ENCODE measurements at places on chromosomes 11 and 22.

DNA sequence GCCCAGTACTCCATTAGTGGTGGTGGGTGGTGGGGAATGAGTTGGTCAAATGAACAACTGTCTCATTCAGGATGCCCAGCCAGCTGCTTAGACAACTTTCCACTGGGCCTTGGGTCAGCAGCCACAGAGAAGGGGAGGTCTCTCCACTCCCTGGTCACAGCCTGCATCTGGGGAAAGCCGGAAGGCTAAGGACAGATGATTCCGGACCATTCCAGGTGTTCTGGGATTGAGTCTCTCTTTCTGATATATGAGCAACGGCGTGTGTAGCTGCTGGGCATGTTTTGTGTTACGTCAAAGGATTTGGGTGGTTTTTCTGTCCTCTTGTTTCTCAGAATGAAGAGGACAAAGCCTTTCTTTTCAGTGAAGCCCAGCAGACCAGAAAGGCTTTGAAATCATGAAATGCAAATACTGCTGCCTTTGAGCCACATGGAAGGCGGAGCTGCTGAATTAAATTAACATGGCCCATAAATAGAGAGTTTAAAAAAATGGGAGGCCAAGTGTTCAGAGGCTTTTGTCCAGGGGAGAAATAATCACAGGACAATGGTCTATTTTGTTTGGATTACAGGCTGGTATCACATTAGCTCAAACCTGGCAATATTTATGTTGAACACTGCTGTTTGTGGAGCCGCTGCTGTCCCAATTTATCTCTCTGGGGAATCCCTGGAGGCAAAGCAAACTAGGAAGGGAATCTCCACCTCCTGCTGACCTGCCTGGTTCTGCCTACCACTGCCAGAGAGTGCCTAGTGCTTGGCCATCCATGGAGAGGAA lies 234.4 kb upstream of the E2F8 start:
- DNase-seq, result no peak

DNA sequence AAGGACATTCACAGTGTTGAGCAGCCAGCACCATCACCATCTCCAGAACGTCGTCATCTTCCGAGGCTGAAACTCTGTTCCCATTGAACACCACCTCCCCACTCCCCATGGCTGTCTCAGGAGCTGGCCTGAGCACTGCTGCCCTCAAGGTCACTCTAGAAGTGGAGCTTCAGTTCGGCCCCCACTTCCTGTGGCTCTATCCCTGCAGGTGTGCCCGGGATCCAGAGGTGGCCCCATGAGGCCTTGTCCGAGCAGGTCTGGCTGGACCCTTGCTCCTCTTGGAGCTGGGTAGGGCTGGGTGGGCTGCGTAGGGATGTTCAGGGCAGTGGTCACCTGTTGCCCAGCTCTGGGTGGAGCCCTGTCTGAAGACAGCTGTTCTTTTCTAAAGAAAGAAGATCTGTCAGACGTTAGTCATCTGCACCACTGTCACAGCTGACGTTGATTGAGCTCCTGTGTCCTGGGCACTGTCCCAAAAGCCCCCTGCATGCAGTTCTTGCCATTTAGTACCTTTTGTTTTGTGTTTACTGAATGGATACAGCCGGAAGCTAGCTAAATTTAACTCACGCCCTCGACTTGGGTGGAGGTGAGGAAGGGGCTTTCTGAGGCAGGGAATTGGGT lies 75.5 kb upstream of the CLDN5 start:
- DNase-seq, result no peak

GRCh38 chr11:114832532-114833125 lies 154.3 kb downstream of the NXPE2 start:
- no peak for DNase-seq

DNA sequence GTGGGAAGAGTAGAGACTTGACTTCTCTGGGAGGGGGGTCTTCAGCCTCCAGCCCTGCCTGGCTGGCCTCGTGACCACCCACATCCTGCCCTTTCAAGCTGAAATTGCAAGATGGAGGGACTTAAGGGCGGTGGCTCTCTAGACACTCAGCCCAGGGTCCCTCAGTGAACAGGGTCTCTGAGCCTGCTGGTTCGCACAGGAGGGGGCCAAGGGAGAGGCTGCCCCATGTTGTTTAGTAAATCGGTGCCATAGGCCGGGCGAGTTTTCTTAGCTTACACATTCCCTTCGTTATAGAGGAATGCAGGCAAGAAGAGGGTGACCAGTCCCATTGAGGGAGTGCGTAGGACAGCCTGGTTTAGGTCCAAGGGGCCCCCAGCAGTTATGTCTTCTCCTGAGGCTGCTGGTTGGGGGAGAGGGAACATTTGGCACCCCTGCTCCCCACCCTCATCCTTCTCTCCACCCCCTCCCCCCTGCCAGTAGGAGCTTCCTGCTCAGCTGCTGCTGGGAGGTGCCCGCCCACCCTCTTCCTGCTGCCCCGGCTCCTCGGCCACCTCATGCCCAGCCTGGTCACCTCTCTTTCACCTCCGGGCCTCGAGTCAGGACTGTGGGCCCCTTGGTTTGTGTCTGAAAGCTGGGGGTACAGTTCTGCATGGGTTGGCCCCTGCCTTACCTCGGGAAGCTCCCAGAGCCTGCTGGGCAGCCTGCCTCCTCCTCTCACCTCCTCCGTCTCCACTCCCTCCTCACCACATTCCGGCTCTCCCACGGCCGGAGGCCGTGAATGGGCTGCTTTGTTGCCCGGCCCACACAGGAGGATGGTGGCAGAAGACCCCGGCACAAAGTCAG lies 3.9 kb downstream of the FRMD8 start:
- no peak for DNase-seq

GRCh38 chr11:39249566-39250365 lies 2209.7 kb downstream of the LRRC4C start:
- DNase-seq, result no peak

- no peak for DNase-seq
Measured at GRCh38 chr11:34745195-34745594, 124.3 kb downstream of the EHF start.

GRCh38 chr11:40316171-40316570 lies 1143.3 kb downstream of the LRRC4C start:
- DNase-seq, result no peak

DNA sequence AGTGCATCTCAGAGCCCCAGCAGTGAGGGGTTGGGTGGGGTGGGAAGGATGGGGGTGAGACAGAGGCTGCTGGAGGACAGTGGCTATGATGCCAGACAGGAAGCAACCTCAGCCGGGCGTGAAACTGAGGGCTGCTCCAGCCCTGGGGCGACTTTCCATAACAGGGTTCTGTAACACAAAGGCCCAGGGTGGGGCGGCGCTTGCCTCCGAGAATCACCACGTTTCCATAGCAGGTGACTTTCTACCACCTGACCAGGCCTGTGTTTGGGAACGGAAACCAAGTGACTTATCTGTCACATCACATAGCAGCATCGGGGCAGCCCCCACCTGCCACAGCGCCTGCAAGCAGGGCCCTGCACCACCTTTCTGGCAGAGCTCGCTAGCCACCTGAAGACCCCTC lies 85.8 kb downstream of the TRMU start:
- DNase-seq, result no peak

- no peak for DNase-seq
Measured at GRCh38 chr22:36425977-36426523, 38.3 kb upstream of the MYH9 start.

- DNase-seq, result no peak
Measured at GRCh38 chr11:117375960-117376359, 48.3 kb downstream of the CEP164 start.

DNA sequence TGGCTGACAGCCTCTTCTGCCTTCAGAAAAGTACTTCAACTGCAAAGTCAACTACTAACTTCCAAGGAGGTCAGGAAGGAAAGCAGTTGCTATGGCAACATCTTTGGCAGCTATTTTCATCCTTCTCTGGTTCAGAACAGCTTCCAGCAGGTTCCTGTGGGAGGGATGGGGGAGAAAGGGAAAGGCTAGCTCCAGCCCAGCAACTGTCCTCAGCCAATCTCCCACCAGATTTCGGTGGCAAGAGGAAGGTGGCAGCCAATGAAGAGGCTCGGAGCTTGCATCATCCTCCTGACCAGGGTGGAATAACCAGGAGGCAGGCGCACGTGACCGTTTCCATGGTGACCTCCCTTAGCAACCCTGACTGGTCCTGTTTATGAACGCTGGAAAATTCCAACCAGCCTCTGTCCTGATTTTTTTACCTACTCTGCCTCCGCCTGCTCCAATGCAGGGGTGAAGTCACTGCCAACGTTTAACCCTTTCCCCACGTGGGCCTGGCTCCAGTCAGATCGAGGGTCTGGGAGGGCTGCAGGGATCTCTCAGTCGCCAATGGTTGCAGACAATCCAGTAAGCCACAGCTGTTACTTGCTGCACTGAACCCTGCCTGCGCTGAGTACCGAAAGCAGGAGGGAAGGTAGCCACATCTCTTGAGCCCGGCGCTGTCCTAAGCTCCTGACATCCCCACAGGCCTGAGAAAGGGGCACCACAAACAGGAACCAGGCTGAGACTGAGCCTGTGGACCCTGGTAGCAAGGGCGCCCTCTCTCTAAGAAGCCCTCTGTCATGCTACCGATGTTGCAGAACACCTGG lies 11.2 kb upstream of the MALAT1 start:
- DNase-seq, result peak; percentile 99

- no peak for DNase-seq
Measured at GRCh38 chr11:27171376-27171958, 130.9 kb downstream of the BBOX1 start.

DNA sequence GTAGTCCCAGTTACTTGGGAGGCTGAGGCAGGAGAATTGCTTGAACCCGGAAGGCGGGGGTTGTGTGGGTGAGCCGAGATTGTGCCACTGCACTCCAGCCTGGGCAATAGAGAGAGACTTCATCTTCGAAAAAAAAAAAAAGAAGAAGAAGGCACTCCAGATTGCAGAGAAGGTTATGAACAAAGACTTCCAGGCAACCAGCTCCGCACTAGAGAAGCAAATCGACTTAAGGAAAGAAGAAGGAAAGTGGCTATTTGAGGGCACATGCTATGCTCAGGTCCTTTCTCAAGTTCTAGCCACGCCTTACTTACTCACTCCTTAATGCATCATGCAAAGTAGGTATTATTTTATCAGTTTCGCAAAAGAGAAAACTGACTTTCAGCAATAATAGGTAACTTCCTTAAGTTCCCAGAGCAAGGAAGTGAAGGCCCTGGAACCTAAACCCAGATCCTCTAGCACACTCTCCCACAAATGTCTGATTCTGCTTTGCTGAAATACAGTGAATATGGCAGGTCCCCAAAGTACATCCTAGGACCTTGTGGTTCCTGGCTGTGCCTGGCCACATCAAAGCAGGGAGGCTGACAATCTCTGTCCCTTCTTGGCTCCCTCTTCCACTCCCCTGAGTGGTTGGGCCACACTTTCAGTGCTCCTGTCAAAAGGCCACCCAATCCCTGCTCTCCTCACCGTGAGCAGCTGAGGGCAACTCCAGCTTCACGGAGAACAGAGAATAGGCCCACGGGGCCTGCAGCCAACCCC lies 14.2 kb downstream of the CD3E start:
- no peak for DNase-seq

DNA sequence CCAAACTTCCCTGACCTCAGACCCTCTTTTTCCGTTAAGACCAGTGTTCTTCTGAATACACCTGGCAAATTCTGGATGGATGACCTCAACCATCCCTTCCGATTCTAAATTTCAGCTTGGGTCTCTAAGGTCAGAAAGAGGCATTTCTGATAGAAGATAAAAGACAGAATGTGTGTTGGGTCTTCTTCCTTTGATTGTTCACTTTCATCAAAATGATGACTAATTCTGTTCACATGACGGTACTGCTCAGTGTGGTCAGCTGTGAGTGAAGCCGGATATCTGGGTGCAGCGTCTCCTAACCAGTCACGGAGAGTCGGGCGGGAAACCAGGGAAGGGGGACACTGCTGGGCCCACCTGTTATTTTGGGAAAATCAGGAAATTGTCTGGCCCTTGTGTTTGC lies 151.6 kb upstream of the NAV2 start:
- DNase-seq, result no peak

DNA sequence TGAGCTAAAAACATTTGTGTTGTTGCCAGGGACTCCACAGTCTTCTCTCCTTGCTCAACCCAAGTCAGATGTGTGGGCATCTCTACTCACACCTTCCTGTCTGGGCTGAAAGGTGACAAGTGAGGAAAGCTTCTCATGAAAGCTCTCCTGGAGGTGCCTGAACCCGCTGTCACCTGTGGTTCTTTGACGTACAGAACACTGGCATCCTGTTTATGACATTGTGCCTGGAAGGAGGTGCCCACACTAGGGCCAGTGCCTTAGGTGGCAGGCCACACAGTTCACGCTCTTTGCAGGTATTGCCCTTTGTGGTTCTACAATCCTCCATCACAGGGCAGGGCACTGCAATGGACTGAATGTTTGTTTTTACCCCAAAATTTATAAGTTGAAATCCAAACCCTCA lies 108.5 kb downstream of the CD44 start:
- DNase-seq, result no peak

DNA sequence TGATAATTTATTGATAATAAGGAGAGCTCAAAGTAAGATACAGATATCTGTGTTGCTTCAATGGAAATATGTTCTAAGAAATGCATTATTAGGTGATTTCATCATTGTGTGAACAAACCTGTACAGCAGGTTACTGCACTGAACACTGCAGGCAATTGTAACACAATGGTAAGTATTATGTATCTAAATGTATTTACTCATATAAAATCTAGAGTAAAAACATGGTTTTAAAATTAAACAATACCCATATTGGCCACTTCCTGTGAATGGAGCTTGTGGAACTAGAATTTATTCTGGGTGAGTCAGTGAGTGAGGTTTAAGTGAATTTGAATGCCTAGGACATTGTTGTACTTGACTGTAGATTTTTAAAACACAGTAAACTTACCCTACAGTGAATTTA lies 722.9 kb upstream of the RAG2 start:
- no peak for DNase-seq

- no peak for DNase-seq
Measured at GRCh38 chr22:19070397-19071169, 51.6 kb downstream of the DGCR2 start.

- no peak for DNase-seq
Measured at GRCh38 chr11:83713708-83714107, 427.5 kb upstream of the CCDC90B start.

GRCh38 chr22:46537225-46537945 lies at the start of gene CELSR1:
TSS of gene CELSR1 (minus strand) at chr22:46537620. CDS start at chr22:46537170, 450 bp downstream.
- DNase-seq, result no peak

- DNase-seq, result no peak
Measured at GRCh38 chr11:73013021-73013420, 129.1 kb downstream of the FCHSD2 start.

DNA sequence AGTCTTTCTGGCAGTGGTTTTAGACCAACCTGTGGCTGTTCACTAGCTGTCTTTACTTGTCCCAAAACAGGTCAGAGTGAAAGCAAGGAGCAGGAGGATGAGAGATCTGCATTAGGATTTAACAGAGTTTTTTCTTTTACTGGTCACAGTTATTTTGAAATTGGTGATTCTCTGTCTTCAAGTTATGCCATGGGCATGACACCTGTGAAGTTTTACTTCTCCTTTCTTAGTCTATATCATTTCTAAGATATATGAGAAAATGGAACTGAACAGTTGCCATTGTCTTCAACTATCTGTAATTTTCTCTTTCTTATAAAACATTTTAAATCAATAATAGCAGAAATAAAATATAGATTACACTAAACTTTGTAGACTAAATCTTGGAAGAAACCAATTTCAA lies 60.6 kb downstream of the TRPC6 start:
- DNase-seq, result no peak

DNA sequence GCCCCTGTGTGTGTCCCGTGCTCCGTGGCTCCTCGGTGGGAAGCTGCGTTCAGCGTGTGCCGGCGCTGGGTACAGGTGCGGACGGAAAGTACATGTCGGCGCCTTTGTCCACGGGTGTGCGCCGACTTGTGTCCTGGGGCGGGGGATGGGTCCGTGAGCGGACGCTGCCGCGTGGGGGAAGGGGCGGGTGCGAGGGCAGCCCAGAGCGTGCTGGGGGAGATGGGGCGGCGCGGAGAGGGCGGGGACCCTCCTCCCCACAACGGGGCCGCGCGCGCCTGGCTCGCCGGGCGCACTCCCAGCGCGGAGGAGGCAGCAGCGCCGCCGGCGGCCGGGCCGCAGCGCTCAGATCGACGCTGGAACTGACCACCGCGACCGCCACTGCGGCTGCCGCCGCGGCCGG lies 33.6 kb upstream of the RELT start:
- no peak for DNase-seq

All from smooth muscle cell of the brain vasculature (primary cell).